ENCODE measurements at places on chromosomes 16 and 17. TPM values are rescaled to one million over a fixed set of nuclear protein-coding genes. Genes with fewer than 3 reads are reported as not detected.
A peak's percentile ranks its signal among the peaks of the same experiment; 100 is the strongest.

GRCh38 chr17:8408371-8408770 lies 10.7 kb upstream of the RNF222 start:
- H3K27me3 ChIP-seq = peaks cover 26% of the 10 kb centered on the region
- no peak for DNase-seq
- no peak overlapping the region for H3K27ac ChIP-seq
- H3K4me1 ChIP-seq = peaks cover 12% of the 10 kb centered on the region

DNA sequence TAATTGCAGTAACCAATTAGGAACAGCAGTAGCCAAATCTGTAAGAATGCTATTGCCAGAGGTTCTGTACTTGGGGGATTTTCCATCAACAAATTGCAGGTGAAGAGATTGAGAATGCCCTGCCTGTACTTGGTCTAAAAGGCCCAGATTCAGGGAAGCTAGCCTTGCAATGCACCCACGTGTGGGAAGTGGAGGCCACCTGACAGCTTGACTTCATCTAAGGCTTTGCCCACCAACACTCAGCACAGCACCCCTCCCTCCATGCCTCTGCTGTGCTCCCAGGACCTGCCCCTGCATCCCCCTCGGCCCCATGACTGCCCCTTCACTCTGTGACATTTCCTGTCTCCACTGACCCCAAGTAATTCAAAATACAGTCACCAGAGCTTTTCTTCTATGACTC lies 79.1 kb upstream of the CDH5 start:
- no peaks in the 10 kb centered on the region for H3K4me1 ChIP-seq
- H3K27ac ChIP-seq = no peak overlapping the region
- H3K27me3 ChIP-seq = peaks cover 3% of the 10 kb centered on the region
- no peak overlapping the region for H3K4me3 ChIP-seq

GRCh38 chr17:72987166-72987565 lies 105.3 kb downstream of the SLC39A11 start:
- DNase-seq = no peak
- H3K27ac ChIP-seq = no peak overlapping the region
- peaks cover 5% of the 10 kb centered on the region for H3K4me1 ChIP-seq
- H3K36me3 ChIP-seq = no peaks in the 10 kb centered on the region

- H3K4me1 ChIP-seq = no peaks in the 10 kb centered on the region
- DNase-seq = no peak
- H3K36me3 ChIP-seq = no peaks in the 10 kb centered on the region
- H3K27me3 ChIP-seq = no peaks in the 10 kb centered on the region
Measured at GRCh38 chr17:30550512-30551273, 73.5 kb downstream of the GOSR1 start.

- H3K27me3 ChIP-seq = peaks cover 8% of the 10 kb centered on the region
- H3K36me3 ChIP-seq = no peaks in the 10 kb centered on the region
- no peak for DNase-seq
- no peak overlapping the region for H3K27ac ChIP-seq
Measured at GRCh38 chr17:79904865-79905264, 65.6 kb upstream of the CBX4 start.

GRCh38 chr17:9255833-9256232 lies 234.5 kb downstream of the NTN1 start:
- H3K4me1 ChIP-seq = peaks cover 36% of the 10 kb centered on the region
- no peak overlapping the region for H3K4me3 ChIP-seq
- DNase-seq = no peak

GRCh38 chr17:1714427-1714979 lies 4.3 kb upstream of the TLCD2 start:
- peaks cover 26% of the 10 kb centered on the region for H3K4me1 ChIP-seq
- peaks cover 30% of the 10 kb centered on the region for H3K27me3 ChIP-seq
- H3K27ac ChIP-seq = no peak overlapping the region

- DNase-seq = peak; percentile 74
- peak within 1 kb of the TSS; percentile 80 for H3K4me3 ChIP-seq
- no peaks in the 10 kb centered on the region for H3K36me3 ChIP-seq
- H3K27ac ChIP-seq = peak within 1 kb of the TSS; percentile 63
Measured at GRCh38 chr17:43907425-43907981, at the start of gene MPP2. MPP2 (minus strand) TSS chr17:43907536; CDS start chr17:43904460, 3,076 bp downstream.

DNA sequence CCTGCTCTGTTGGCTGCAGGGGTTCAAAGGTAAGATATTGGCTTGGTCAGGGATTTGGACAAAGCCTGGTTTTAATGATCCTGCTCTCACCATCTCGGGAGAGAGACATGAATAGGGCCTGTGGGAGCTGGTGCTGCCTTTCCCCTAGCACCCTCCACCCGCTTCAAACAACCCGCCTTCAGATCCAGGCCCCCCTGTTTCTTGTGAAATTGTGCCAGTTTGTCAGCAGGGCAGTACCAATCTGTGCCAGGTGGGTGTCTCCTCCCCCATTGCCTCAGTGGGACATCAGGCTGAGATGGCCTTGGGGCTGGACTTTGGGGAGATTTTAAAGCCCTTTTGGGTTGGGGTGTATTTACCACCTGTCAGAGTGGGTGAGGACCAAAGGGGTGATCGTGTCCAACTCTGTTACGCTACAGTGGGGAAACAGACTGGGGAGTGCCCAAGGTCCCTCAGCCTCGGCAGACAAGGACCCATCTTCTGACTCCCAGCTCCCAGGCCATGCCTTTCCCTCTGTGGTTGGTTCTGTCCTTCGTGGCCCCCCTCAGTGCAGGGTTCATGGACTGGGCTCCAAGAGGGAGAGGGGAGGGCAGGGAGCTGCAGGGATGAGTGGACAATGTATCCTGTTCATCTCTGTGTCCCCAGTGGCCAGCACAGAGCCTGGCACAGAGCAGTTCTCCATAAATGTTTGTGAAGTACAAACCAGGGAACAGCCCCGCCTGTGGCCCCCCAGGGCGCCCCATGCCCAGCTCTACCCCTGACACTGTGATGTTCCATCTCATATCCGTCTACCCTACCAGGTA lies 3.3 kb downstream of the ARHGAP23 start:
- no peak overlapping the region for H3K4me3 ChIP-seq
- no peak overlapping the region for H3K27ac ChIP-seq
- peaks cover 7% of the 10 kb centered on the region for H3K4me1 ChIP-seq
- no peak for DNase-seq
- H3K27me3 ChIP-seq = peaks cover 22% of the 10 kb centered on the region

DNA sequence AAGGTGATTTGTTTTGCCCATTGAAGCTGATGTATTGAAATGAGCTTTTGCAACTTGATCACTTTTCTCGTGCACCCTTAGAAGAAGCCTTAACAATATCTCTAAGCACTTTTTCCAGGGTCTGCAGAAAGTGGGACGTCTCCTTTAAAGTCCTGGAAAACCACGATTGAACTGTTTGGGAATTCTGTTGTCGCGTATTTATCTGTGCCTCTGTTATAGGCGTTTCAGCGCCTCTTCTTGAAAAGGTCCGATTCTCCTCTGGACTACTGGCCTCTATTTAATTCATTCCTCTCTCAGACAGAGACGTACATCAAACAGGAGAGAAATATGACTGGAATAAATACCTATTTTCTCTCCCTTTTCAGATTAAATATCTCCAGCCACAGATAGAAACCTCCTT lies 262.4 kb upstream of the PSMD7 start:
- no peak for DNase-seq
- H3K36me3 ChIP-seq = no peaks in the 10 kb centered on the region
- no peak overlapping the region for H3K27ac ChIP-seq
- peaks cover 23% of the 10 kb centered on the region for H3K27me3 ChIP-seq
- H3K4me3 ChIP-seq = no peak overlapping the region

DNA sequence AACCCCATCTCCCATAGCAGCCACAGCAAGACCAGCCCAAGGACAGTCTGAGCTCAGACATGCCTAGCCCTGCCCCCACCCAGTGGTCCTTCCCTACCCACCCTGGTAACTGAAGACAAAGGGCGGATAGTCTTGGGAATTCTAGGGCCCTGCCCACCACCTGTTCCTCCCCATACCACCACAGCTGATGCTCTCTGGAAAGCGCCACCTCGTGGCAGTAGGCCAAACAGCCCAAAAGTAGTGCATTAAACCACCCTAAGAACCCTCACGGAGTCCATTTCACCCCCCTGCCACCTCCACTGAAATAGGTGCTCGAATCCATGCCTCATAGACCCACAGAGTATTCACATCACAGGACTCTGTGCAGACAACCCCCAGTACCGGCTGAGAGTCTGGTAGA lies 1021.4 kb downstream of the CDH8 start:
- no peaks in the 10 kb centered on the region for H3K27me3 ChIP-seq
- no peak overlapping the region for H3K4me3 ChIP-seq
- no peaks in the 10 kb centered on the region for H3K4me1 ChIP-seq
- no peak for DNase-seq
- no peaks in the 10 kb centered on the region for H3K36me3 ChIP-seq
- no peak overlapping the region for H3K27ac ChIP-seq

- H3K4me3 ChIP-seq = no peak overlapping the region
- no peaks in the 10 kb centered on the region for H3K36me3 ChIP-seq
- DNase-seq = no peak
- H3K27me3 ChIP-seq = no peaks in the 10 kb centered on the region
Measured at GRCh38 chr16:57619133-57619605, 9.3 kb upstream of the ADGRG1 start.

DNA sequence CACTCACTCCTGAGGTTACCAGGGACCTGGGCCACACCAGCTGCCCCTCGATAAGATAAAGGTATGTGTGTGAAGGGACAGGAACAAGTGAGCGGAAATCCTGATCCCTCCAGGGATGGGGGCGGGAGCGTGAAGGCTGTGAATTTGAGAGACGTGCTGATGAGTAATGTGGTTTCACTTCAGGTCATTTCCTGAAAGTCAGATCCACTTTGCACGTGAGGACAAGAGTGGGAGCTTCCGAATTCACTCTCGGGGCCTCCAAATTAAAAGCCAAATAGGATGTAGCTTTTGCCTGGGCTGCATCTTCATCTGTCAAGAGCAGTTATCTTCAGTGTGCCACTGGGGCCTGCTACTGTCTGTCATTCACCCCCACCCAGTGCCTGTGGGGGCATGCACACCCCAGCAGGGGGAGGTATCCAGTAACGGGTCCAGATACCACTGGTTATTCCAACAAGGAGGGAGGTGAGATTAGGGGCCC lies 87.4 kb upstream of the LHX1 start:
- no peaks in the 10 kb centered on the region for H3K36me3 ChIP-seq
- DNase-seq = peak; percentile 61
- H3K4me3 ChIP-seq = no peak overlapping the region

- peaks cover 4% of the 10 kb centered on the region for H3K4me1 ChIP-seq
- H3K27ac ChIP-seq = no peak overlapping the region
- H3K36me3 ChIP-seq = peaks cover 4% of the 10 kb centered on the region
- no peak overlapping the region for H3K4me3 ChIP-seq
- DNase-seq = no peak
Measured at GRCh38 chr17:49836111-49837030, 11.5 kb downstream of the TAC4 start.

GRCh38 chr16:19704321-19705145 lies 13.5 kb downstream of the KNOP1 start:
- no peak overlapping the region for H3K4me3 ChIP-seq
- H3K36me3 ChIP-seq = peaks cover 41% of the 10 kb centered on the region
- H3K4me1 ChIP-seq = no peaks in the 10 kb centered on the region
- DNase-seq = no peak

- H3K27me3 ChIP-seq = no peaks in the 10 kb centered on the region
- no peak for DNase-seq
- peaks cover 5% of the 10 kb centered on the region for H3K36me3 ChIP-seq
- no peak overlapping the region for H3K4me3 ChIP-seq
Measured at GRCh38 chr16:81706327-81707295, 72.5 kb upstream of the PLCG2 start.

Gene TBC1D3D
- total RNA-seq = 0.58 TPM

Gene GLTPD2
- total RNA-seq = not detected

Gene SAMD14
- 0.66 TPM for total RNA-seq

Gene CMTM2
- total RNA-seq = not detected

Gene MYL11
- total RNA-seq = 1.5 TPM

Gene ACSM2A
- total RNA-seq = not detected

Gene PDILT
- not detected for total RNA-seq

Gene CHST5
- not detected for total RNA-seq

Gene CRHR1
- total RNA-seq = not detected

Gene STAC2
- 0.14 TPM for total RNA-seq

Gene ZCCHC14
- total RNA-seq = 5.7 TPM
